SK-N-SH (cell line): ENCODE measurements at places on chromosomes 2 and 18.

DNA sequence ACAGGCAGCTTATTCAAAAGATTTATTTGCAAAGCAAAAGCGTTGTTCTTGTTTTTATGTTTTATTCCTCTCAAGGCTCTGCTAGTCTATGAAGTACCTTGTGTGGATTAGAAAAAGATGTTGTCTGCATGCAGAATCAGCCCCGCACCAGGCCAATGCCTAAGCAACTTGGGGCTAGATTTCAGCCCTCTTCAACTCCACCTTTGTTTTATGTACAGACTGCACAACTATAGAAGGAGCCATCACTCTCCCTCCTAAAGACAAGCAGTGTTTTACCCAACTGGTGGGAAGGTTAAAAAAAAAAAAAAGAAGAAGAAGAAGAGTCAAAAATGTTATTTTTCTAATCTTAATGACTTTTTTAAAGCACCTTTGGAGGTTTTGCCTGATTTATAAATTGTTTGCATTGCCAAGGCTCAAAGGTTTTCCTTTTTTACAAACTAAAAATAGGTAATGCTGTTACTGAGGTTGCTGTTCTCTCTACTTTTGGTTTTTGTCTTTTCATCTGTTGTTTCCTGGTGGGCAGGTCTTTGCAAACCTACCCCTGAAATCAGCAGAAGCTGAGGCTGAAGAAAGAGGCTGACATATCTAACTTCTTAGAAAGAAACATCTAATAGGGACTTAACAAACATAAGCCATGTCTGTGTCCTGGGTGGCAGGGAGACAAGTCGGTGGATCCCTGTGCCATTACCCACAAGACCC lies 164.0 kb downstream of the SLC39A10 start:
- H3K4me1 ChIP-seq = 0 out of 2 replicates have a peak, but pooled peaks cover 4% of the 10 kb centered on the region
- no peaks in the 10 kb centered on the region for H3K36me3 ChIP-seq
- no peak for DNase-seq
- peak overlapping the region; percentile 32 for H3K27ac ChIP-seq
- no peak overlapping the region for H3K4me3 ChIP-seq
- no peaks in the 10 kb centered on the region for H3K27me3 ChIP-seq

- H3K27me3 ChIP-seq = no peaks in the 10 kb centered on the region
- no peaks in the 10 kb centered on the region for H3K36me3 ChIP-seq
- no peak overlapping the region for H3K4me3 ChIP-seq
- no peak for DNase-seq
- H3K4me1 ChIP-seq = peaks cover 2% of the 10 kb centered on the region; the same call in 1 of the 2 replicates
Observed at GRCh38 chr2:38517284-38517683, 85.4 kb downstream of the HNRNPLL start.

- peak; percentile 54 for DNase-seq
- H3K4me3 ChIP-seq = no peak overlapping the region
Observed at GRCh38 chr2:74399785-74400184, 19.7 kb upstream of the DCTN1 start.

DNA sequence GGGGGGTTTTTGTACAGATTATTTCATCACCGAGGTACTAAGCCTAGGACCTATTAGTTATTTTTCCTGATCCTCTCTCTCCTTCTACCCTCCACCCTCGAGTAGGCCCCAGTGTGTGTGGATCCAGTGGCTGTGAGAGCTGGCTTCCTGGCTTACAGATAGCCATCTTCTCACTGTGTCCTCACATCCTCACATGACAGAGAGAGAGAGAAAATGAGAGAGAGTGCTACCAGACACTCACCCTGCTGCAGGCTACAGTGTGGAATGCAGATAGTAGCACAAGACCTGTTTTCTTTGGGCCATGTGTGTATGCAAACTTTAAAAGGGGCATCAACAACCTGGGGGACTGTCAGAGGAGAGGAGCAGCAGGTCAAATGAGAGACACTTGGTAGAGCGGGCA lies 9.5 kb downstream of the KCNK3 start:
- no peak overlapping the region for H3K4me3 ChIP-seq
- H3K4me1 ChIP-seq = peaks cover 37% of the 10 kb centered on the region; the same call in 1 of the 2 replicates
- no peaks in the 10 kb centered on the region for H3K27me3 ChIP-seq
- no peak overlapping the region for H3K27ac ChIP-seq
- DNase-seq = peak; percentile 88

DNA sequence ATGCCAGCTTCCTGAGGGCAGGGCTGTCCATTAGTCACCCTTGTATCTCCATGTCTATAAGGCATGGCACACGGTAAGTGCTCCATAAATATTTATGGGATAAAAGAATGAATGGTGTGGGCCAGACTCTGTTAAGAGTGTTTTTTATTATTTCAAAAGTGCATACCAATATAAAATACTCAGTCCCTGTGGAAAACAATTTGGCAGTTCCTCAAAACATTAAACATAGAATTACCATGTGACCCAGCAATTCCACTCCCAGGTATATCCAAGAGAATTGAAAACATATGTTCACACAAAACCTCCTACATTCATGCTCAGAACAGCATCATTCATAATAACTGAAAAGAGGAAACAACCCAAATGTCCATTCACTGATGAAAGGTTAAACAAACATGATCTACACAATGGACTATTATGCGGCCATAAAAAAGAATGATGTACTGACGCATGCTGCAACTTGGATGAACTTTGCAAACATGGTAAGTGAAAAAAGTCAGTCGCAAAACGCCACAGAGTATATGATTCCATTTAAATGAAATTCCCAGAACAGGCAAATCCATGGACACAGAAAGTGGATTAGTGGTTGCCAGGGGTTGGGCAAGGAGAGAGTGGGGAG lies 69.1 kb upstream of the TCF7L1 start:
- no peaks in the 10 kb centered on the region for H3K27me3 ChIP-seq
- H3K36me3 ChIP-seq = no peaks in the 10 kb centered on the region
- no peaks in the 10 kb centered on the region for H3K4me1 ChIP-seq

DNA sequence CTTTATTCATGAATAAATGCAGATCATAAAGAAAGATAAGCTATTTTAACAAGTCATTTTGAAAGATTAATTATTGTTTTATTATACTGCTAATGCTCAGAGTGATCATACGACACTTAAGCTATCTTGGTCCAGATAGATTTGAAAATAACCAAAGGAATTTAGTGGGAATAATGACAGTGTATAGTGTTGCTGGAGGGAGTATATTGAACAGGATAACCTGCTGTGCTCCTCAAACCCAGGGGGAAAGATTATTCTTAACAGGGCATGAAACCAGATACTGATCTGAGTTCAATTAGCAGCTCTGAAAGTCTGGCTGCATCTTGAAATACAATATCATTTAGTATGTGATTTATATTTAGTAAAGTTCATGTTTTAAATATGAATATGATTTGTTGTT lies 216.3 kb upstream of the ITGA4 start:
- no peaks in the 10 kb centered on the region for H3K27me3 ChIP-seq
- H3K4me3 ChIP-seq = no peak overlapping the region
- H3K27ac ChIP-seq = no peak overlapping the region

GRCh38 chr18:55787536-55788073 lies 199.6 kb upstream of the TCF4 start:
- H3K36me3 ChIP-seq = no peaks in the 10 kb centered on the region
- H3K4me1 ChIP-seq = no peaks in the 10 kb centered on the region; the same call in 1 of the 2 replicates
- no peaks in the 10 kb centered on the region for H3K27me3 ChIP-seq

DNA sequence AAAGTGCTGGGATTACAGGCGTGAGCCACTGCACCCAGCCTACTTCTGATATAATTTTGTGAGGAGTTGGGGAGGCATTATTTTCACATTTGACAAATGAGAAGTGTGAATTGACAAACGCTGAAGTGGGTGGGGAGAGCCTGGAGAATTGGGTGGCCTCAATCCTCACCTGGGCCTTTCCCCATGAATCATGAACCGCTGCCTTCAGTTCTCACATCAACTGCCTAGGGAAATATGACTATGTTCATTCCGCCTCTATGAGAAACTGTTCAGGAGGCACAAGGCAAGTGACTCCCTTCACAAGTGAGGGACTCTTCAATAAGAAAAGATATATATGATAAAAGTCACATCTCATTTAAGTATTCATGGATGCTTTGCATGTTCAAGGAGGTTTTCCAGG lies 96.6 kb upstream of the RND3 start:
- DNase-seq = no peak
- H3K4me1 ChIP-seq = 0 out of 2 replicates have a peak, but pooled peaks cover 3% of the 10 kb centered on the region
- no peaks in the 10 kb centered on the region for H3K27me3 ChIP-seq
- no peaks in the 10 kb centered on the region for H3K36me3 ChIP-seq
- no peak overlapping the region for H3K27ac ChIP-seq

DNA sequence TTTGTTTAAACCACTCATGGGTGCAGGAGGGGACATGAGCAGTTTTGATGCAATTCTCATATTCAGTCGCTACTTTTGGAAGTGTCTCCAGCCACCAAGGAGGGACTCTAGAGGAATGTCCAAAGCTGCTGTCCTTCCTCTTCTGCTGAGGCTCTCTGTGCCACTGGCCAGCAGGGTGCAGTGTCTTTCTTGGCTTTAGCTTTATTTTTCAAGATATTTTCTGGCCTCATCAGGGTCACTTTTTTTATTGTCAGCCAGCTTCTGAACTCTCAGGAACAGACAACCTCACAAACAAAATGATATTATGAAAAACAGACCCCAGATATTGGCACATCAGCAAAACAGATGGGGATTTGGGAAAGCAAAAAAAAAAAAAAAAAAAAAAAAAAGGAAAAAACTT lies 289.3 kb upstream of the ZSWIM2 start:
- no peak overlapping the region for H3K27ac ChIP-seq
- no peaks in the 10 kb centered on the region for H3K36me3 ChIP-seq
- no peaks in the 10 kb centered on the region for H3K4me1 ChIP-seq

GRCh38 chr2:12032975-12033374 lies 286.5 kb downstream of the LPIN1 start:
- no peak overlapping the region for H3K27ac ChIP-seq
- DNase-seq = no peak
- H3K4me3 ChIP-seq = no peak overlapping the region
- no peaks in the 10 kb centered on the region for H3K27me3 ChIP-seq
- no peaks in the 10 kb centered on the region for H3K36me3 ChIP-seq

DNA sequence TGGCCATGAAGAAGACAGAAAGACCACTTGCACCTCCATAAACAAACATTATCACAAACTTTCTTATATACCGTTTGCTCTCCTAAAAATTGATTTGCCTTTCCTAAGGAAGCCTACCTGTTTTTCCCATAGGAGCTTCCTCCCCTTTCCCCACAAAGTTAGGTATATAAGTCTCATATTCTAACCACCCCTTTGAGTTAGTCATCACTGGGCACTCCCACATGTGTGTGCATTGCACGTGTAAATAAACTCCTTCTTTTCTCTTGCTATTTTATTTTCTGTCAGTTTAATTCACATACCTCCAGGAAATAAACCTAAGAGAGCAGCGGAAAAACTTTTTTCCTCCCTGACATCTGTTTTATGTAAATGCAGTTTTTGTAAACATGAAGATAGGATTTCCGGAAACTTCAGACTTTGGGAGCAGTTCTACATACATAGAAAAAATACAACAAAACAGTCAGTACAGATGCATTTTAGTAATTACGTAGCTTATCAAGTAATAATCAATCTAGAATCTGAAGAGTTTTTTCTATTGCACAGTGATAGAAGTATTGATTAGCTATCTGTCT lies 46.6 kb downstream of the PLCL1 start:
- H3K27ac ChIP-seq = no peak overlapping the region
- no peaks in the 10 kb centered on the region for H3K27me3 ChIP-seq
- H3K36me3 ChIP-seq = no peaks in the 10 kb centered on the region
- DNase-seq = no peak

DNA sequence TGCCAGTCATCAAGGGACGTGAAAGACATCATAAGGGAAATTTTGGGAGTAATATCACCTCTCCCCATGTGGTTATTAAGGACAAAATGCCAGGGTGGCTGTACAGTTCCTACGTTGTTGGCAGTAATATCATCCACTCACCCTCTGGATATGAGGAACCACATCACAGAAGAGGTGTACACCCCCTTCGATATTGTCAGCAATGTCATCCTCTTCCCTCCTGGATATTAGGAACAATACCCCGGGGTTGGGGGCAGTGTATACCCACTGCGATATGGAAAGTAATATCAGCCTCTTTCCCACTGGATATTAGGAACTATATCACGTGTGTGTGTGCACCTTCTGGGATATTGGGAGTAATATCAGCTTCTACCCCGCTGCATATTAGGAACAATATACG lies 1933.3 kb downstream of the SUCLG1 start:
- H3K4me1 ChIP-seq = no peaks in the 10 kb centered on the region
- no peak overlapping the region for H3K27ac ChIP-seq
- DNase-seq = no peak
- no peaks in the 10 kb centered on the region for H3K27me3 ChIP-seq

- H3K4me1 ChIP-seq = peaks cover 9% of the 10 kb centered on the region; the same call in 1 of the 2 replicates
- no peak overlapping the region for H3K27ac ChIP-seq
- DNase-seq = no peak
- no peak overlapping the region for H3K4me3 ChIP-seq
- no peaks in the 10 kb centered on the region for H3K27me3 ChIP-seq
Observed at GRCh38 chr2:174568425-174568824, 29.2 kb downstream of the WIPF1 start.

- DNase-seq = no peak
- H3K36me3 ChIP-seq = no peaks in the 10 kb centered on the region
- H3K4me1 ChIP-seq = no peaks in the 10 kb centered on the region
- no peak overlapping the region for H3K27ac ChIP-seq
- no peak overlapping the region for H3K4me3 ChIP-seq
- H3K27me3 ChIP-seq = no peaks in the 10 kb centered on the region
Observed at GRCh38 chr2:71767663-71768062, 314.3 kb downstream of the DYSF start.

- no peak overlapping the region for H3K4me3 ChIP-seq
- H3K36me3 ChIP-seq = no peaks in the 10 kb centered on the region
- H3K27me3 ChIP-seq = peaks cover 85% of the 10 kb centered on the region
Observed at GRCh38 chr18:12008181-12008767, 27.0 kb downstream of the IMPA2 start.

- no peak for DNase-seq
- H3K4me3 ChIP-seq = no peak overlapping the region
- no peaks in the 10 kb centered on the region for H3K27me3 ChIP-seq
- H3K4me1 ChIP-seq = no peaks in the 10 kb centered on the region; the same call in 1 of the 2 replicates
- no peak overlapping the region for H3K27ac ChIP-seq
- no peaks in the 10 kb centered on the region for H3K36me3 ChIP-seq
Observed at GRCh38 chr2:225112362-225113126, 70.3 kb upstream of the DOCK10 start.

- peaks cover 2% of the 10 kb centered on the region; the same call in 1 of the 2 replicates for H3K4me1 ChIP-seq
- H3K27ac ChIP-seq = no peak overlapping the region
- no peaks in the 10 kb centered on the region for H3K27me3 ChIP-seq
- no peaks in the 10 kb centered on the region for H3K36me3 ChIP-seq
Observed at GRCh38 chr2:55138014-55138881, 88.0 kb upstream of the RTN4 start.
